ENCODE measurements at places on chromosomes 13 and 19.

GRCh38 chr13:51786425-51787265 is 17.3 kb downstream of the DHRS12 start:
- DNase-seq, result no peak

DNA sequence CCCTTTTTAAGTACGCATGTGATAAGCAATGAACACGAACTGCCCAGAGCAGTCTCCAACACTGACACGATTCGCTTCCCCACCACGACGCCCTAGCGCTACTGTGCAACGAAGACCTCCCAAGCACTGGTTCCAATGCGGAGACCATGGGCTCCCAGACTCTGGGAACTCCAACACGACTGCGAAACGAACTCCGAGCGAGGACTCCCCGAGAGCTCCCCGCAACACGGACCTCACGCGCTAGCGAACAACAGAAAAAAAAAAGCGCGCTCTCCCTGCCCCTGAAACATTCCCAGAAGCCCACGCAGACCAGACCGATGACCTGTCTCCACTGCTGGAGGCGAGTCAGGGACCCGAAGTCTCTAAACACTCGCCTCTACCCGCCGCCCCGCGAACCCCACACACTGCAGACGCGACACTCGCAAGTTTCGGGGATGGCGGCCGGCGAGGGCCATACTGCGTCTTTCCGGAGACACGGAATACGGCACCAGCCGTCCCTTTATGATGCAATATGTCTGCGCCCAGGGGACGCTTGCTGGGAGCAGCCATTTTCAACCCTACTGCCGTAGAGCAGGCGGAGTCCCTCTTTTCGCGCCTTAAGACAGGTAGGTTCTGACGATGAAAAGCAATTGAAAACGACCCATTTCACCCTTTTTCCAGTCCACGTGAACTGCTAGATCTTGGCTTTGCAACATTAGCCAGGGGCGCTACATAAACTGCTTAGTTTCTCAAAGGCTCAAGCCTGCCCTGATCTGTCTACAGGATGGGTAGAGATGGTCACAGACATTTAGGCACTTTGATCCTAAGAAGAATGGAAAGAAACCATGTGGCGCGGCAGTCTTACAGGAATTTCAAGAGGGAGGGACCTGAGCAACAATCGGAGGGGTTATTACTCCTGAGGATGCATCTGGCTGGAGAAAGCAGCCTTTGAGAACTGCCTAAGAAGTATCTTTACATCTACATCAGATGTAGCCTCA is at the start of gene ZNF577:
TSS of gene ZNF577 (minus strand) at position 430 of the 977 bp plus-strand sequence. CDS start 7,569 bp downstream, outside the sequence.
- DNase-seq, result peak; percentile 53

DNA sequence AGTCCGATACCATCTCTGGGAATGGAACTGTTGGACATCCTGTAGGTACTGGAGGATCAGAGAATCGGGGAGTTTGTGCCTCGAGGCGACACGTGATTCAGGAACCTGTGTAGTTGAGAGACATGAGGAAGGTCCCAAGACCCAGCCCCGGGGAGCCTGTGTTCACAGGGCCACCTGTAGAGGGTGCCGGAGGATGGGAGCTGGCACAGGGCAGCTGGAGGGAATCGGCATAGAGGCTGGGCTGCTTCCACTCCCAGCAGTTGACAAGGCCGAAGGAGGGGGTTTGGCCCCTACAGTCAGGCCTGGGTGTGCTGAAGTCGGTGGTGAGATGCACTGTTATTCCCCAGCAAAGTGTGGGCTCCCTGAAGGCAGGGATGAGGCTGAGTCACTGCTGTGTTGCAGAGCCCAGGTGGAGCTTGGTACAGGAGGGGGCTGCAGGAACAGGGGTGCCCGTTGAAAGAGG is 2.5 kb upstream of the ISYNA1 start:
- no peak for DNase-seq

- no peak for DNase-seq
Observed at GRCh38 chr19:38093154-38093553, 130.9 kb downstream of the DPF1 start.

DNA sequence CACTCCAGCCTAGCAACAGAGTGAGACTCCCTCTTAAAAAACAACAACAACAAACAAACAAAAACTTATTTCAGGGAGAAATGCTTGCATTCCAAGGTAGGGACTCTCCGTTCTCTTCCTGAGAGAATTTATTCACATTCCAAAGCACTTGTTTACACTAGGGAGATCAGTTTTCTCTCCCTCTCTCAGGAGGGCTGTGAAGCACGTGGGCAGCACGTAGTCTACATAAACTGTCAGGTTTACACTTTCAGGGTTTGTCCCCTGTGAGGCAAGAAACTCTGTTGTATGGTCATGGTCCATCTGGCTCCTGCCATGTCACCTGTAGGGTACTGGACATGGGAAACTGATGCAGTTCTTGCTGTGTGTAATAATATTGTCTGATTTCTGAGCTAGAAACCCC is 31.6 kb downstream of the WDR87 start:
- DNase-seq, result no peak

GRCh38 chr13:99310382-99311031 is 3.3 kb upstream of the GPR183 start:
- no peak for DNase-seq

DNA sequence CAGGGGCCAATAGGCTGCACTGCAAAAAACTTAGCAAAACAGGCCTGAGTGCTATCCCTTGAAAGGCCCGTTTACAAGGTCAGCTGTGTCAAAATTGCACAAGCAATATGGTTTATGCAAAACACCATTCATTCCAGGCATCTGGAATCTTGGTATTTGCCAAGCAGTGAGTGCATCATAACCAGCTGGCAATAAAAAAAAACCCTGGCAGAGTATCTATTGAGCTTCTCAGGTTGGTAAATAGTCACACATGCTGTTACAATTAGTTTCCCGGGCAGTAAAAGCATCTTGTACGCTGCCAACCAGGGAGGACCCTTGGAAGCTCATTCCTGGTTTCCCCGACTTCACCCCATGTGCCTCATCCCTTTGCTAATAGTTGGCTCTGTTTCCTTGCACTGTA is 21.3 kb downstream of the ZNF77 start:
- no peak for DNase-seq

GRCh38 chr13:98162935-98163334 is 14.1 kb downstream of the RNF113B start:
- DNase-seq, result no peak

DNA sequence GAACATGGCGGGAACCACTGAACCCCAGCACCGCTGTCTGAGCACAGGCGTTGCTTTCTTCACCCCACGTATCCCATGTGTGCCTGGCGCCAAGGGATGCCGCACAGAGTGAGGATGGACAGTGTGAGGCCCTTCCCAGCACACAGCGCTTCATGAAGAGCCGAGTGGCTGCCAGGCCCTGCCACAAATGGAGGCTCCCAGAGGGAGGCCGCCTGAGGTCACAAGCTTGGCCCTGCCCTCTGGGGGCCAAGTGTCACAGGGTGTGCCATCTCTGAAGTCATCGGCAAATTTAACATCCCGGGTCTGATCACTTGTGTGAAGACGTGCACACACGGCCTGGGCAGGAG is 24.4 kb downstream of the MPND start:
- DNase-seq, result no peak

DNA sequence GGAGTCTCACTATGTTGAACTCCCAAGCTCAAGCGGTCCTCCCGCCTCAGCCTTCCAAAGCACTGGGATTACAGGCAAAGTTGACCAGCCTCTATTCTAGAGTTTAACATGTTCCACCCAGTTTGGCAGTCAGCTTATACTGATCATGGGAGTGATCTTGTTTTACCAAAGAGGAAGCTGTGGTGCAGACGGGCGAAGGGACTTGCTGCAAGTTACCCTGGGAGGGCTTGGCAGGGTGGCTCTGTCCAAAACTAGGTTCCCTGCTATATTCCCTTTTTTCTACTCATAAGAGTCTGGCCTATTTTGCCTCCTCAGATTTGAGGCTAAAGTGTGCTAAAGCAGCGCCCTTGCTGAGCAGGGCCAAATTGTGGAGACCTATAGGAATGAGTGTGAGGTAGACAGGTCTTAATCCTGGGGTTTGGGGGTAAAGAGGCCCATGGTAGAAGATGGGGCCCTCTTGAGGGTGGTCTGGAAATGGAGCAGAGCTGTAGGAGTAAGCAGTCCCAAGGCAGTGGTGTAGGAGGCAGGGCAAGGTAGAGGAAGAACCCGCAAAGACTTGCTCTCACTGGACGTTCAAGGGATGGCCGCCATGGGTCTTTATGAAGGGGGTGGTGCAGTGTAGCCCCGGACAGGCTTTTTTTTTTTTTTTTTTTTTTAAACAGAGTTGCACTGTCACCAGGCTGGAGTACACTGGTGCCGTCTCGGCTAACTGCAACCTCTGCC is 3.3 kb downstream of the RPS19 start:
- DNase-seq, result no peak

DNA sequence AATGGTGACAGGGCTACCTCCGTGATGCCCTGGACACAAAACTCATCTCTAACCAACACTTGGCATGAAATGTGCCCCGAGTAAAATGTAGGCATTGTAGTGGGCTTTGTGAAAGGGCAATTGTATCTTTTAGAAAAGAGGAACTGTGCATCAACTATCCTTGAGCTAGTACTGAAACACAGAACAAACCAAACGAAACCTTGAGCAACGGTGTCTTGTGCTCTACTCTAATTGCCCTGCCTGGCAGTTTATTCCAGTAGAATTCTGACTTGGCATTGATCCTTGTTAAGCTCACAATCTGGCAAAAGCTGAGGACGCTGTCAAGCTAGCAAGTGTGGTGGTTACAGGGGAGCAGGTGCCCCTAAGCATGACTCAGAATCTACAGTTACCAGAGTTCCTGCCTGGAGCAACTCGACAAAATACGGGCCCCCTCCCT is 707.1 kb upstream of the SPRY2 start:
- DNase-seq, result no peak
